ENCODE measurements at places on chromosomes 12 and 14. TPM values are rescaled to one million over a fixed set of nuclear protein-coding genes. Genes with fewer than 3 reads are reported as not detected.

DNA sequence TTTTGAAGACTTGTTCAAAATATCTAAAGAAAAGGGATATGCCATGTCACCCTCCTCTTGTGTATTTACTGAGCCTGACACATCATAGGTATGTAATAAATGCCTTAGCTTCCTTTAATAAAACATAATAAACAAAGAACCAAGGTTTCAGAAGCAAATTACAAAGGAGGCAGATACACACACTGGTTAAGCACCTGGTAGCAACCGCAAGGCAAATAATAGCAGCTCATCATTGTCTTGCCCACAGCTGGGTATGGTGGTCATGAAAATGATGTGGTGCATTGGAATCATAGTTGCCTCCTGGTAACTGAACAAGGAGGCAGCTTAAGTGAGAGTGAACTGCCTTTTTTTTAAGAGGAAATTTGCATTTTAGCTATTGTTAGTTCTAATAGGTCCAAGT lies 39.0 kb downstream of the PAX9 start:
- no peak overlapping the region for H3K4me3 ChIP-seq
- H3K4me1 ChIP-seq: no peaks in the 10 kb centered on the region
- no peak overlapping the region for H3K27ac ChIP-seq
- DNase-seq: no peak
- H3K36me3 ChIP-seq: no peaks in the 10 kb centered on the region

GRCh38 chr14:99757331-99758070 lies 35.7 kb upstream of the EML1 start:
- peaks cover 4% of the 10 kb centered on the region for H3K4me1 ChIP-seq
- DNase-seq: no peak
- no peak overlapping the region for H3K27ac ChIP-seq
- no peaks in the 10 kb centered on the region for H3K36me3 ChIP-seq
- no peak overlapping the region for H3K4me3 ChIP-seq

- H3K4me3 ChIP-seq: no peak overlapping the region
- no peaks in the 10 kb centered on the region for H3K27me3 ChIP-seq
- no peaks in the 10 kb centered on the region for H3K36me3 ChIP-seq
- H3K27ac ChIP-seq: no peak overlapping the region
These were observed 180.2 kb upstream of the MYL2 start for GRCh38 chr12:111100554-111100953.

DNA sequence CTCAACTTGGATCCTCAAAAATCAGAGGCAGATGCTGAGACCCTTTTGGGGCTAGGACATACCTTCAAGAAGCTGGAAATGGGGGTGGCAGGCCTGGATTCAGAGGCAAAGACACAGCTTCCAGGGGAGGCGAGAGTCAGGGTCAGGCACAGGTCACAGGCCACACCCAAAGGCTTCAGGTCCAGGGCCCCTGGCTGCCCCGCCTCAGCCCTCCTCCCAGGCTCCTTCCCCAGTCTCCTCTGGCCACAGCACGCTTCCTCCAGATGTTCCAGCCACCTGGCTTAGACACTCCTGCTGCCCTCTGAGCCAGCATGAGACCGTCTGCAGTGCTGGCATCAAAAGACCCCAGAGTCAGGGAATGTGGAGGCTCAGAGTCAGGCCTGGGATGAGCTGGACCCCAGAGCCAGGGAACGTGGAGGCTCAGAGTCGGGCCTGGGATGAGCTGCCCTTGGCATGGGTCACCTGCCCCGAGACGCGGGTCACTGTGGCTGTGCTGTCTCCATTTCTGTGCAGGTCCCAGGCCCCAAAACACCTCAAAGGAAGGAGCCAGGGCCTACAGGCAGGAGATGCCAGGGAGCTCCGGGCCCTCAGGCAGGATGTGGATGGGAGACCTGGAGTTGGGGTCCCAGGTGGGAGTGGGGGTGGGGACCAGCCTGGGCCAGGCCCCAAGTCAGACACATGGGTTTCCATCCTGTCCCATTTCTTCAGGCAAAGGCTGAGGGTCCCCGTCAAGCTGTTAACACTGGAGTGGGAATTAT lies 58.9 kb downstream of the DIO3 start:
- no peaks in the 10 kb centered on the region for H3K4me1 ChIP-seq
- peaks cover 4% of the 10 kb centered on the region for H3K27me3 ChIP-seq
- no peak overlapping the region for H3K4me3 ChIP-seq
- no peaks in the 10 kb centered on the region for H3K36me3 ChIP-seq
- no peak overlapping the region for H3K27ac ChIP-seq

DNA sequence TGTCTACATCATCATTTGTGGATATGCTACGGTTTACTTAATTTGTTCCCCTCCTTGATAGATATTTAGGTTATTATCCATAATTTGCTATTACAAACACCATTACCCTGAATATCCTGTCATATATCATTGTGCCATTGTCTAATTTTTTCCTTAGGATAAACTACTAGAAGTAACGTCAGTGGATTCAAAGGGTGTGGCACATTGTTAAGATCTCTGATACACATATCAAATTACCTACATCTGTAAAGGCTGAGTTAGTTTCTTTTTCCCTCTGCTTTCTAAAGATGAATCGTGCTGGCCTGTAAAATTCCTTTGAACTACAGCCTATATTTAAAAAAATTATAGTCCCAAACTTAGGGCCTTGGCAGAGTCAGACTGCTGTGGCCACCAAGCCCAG lies 53.9 kb upstream of the STRN3 start:
- H3K36me3 ChIP-seq: peaks cover 8% of the 10 kb centered on the region
- no peak overlapping the region for H3K27ac ChIP-seq
- no peaks in the 10 kb centered on the region for H3K27me3 ChIP-seq
- H3K4me1 ChIP-seq: no peaks in the 10 kb centered on the region
- no peak overlapping the region for H3K4me3 ChIP-seq

DNA sequence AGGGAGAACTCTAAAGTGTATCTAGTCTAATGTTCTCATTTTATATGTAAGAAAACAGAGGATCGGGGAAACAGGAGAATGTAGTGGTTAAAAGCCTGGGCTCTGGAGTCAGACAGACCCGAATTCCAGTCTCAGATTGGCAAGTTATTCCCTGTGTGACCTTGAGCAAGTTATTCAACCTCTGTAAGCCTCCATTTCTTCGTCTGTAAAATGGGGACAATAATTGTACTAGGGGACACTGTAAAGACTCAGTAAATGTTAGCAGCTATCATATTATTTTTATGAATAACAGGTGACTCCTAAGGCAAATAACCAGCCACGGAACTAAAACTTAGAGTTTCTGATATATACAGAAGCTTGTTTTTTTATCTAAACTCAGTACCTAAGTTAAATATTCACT lies 152.1 kb downstream of the APAF1 start:
- no peaks in the 10 kb centered on the region for H3K4me1 ChIP-seq
- no peaks in the 10 kb centered on the region for H3K36me3 ChIP-seq
- DNase-seq: no peak
- peaks cover 6% of the 10 kb centered on the region for H3K27me3 ChIP-seq
- no peak overlapping the region for H3K4me3 ChIP-seq

- no peaks in the 10 kb centered on the region for H3K27me3 ChIP-seq
- no peak overlapping the region for H3K4me3 ChIP-seq
These were observed 192.6 kb downstream of the CHST11 start for GRCh38 chr12:104649217-104649824.

DNA sequence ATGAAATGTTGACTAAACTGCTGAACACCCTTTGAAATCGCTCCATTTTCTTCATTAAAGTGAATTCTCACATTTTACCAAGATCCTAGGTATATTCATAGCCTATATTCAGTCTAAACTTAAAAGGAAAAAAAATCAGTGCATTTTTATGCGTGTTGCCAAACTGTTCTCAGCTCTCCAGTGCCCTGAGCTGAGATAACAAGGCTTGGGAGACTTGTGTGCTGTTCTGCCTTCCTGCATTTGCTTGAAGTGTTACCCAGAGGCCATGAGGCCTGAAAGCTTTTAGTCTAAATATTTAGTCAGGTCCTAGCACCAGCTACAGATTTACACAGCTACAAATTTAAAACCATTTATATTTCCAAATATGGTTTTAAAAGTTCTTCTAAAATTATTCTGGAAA lies 8.6 kb upstream of the PALS1 start:
- H3K27me3 ChIP-seq: no peaks in the 10 kb centered on the region
- H3K36me3 ChIP-seq: no peaks in the 10 kb centered on the region
- H3K27ac ChIP-seq: no peak overlapping the region

- H3K36me3 ChIP-seq: no peaks in the 10 kb centered on the region
- DNase-seq: no peak
- H3K4me3 ChIP-seq: no peak overlapping the region
- no peaks in the 10 kb centered on the region for H3K27me3 ChIP-seq
- H3K4me1 ChIP-seq: no peaks in the 10 kb centered on the region
- H3K27ac ChIP-seq: no peak overlapping the region
These were observed 12.7 kb downstream of the MIPOL1 start for GRCh38 chr14:37210448-37210847.

DNA sequence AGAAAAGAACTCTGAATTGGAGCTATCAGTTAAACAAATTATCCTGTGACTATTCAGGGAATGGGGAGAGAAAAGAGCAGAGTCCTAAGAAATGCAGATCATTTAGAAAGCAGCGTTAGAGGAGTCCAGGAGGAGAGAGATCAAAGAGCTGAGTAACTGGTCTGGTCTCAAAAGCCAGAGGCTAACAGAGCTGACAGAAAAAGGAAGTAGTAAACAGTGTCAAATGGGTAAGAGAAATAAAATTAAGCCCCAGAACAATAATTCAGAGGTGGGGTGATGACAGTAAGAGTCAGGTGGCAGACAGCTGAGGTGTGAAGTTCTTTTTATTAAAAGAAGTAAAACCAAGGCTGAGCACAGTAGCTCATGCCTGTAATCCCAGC lies 19.3 kb downstream of the GXYLT1 start:
- H3K4me3 ChIP-seq: no peak overlapping the region
- H3K36me3 ChIP-seq: no peaks in the 10 kb centered on the region

DNA sequence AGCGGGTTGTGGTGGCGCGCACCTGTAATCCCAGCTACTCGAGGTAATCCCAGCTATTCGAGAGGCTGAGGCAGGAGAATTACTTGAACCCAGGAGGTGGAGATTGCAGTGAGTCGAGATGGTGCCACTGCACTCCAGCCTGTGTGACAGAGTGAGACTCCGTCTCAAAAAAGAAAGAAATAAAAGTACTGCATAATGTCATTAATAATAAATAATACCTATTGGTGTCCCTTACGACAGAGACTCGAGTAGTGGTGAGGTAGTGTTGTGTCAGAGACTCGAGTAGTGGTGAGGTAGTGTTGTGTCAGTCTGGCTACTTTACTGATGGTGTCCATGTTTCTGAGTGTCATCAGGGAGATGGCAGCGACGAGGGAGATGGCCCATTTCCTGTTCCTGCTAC lies 1.3 kb downstream of the GLS2 start:
- H3K27me3 ChIP-seq: peaks cover 27% of the 10 kb centered on the region
- no peak overlapping the region for H3K27ac ChIP-seq
- peaks cover 16% of the 10 kb centered on the region for H3K4me1 ChIP-seq

- H3K4me3 ChIP-seq: no peak overlapping the region
- H3K36me3 ChIP-seq: no peaks in the 10 kb centered on the region
- no peaks in the 10 kb centered on the region for H3K4me1 ChIP-seq
- no peak for DNase-seq
These were observed 153.2 kb downstream of the CCER1 start for GRCh38 chr12:90801776-90802175.

- no peaks in the 10 kb centered on the region for H3K36me3 ChIP-seq
- H3K4me1 ChIP-seq: no peaks in the 10 kb centered on the region
- H3K27me3 ChIP-seq: peaks cover 6% of the 10 kb centered on the region
- H3K4me3 ChIP-seq: no peak overlapping the region
These were observed 22.8 kb upstream of the ACTR10 start for GRCh38 chr14:58177125-58177524.

- H3K36me3 ChIP-seq: no peaks in the 10 kb centered on the region
- peak overlapping the region; percentile 83 for H3K27ac ChIP-seq
- peak overlapping the region; percentile 49 for H3K4me3 ChIP-seq
These were observed 27.1 kb upstream of the MANSC4 start for GRCh38 chr12:27807063-27807703.

DNA sequence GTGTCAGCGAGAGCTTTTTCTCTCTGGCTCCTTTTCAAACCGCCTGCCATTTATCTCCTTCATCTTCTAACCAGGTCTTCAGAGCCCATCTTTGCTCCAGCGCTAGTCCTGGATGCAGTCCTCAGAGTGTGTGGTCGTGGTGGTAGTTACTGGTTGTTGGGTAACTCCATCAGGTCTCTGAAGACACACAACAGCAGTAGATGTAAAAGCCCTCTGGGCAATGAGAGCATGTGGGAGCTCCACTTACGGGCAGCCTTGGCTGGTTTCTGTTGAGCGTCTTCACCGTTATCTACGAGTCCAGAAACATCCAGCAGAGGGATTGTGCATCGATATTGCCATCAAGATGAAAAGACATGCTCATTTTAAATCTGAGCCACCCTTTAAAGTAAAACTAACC lies 61.2 kb downstream of the FBXL14 start:
- H3K27me3 ChIP-seq: peaks cover 69% of the 10 kb centered on the region
- no peaks in the 10 kb centered on the region for H3K36me3 ChIP-seq
- peak overlapping the region; percentile 62 for H3K4me3 ChIP-seq
- peaks cover 32% of the 10 kb centered on the region for H3K4me1 ChIP-seq
- no peak overlapping the region for H3K27ac ChIP-seq

GRCh38 chr14:88417594-88417993 lies 32.1 kb downstream of the SPATA7 start:
- no peaks in the 10 kb centered on the region for H3K4me1 ChIP-seq
- DNase-seq: no peak
- peaks cover 31% of the 10 kb centered on the region for H3K36me3 ChIP-seq
- H3K4me3 ChIP-seq: no peak overlapping the region

- no peaks in the 10 kb centered on the region for H3K4me1 ChIP-seq
- no peak overlapping the region for H3K27ac ChIP-seq
- H3K4me3 ChIP-seq: no peak overlapping the region
- DNase-seq: peak; percentile 44
- peaks cover 4% of the 10 kb centered on the region for H3K27me3 ChIP-seq
- H3K36me3 ChIP-seq: no peaks in the 10 kb centered on the region
These were observed 468.3 kb downstream of the AACS start for GRCh38 chr12:125533434-125534029.

GRCh38 chr12:130847112-130847511 lies 8.1 kb upstream of the STX2 start:
- no peak for DNase-seq
- H3K27me3 ChIP-seq: no peaks in the 10 kb centered on the region
- H3K4me1 ChIP-seq: peaks cover 1% of the 10 kb centered on the region

GRCh38 chr14:28629328-28630004 lies 137.1 kb upstream of the FOXG1 start:
- DNase-seq: no peak
- no peak overlapping the region for H3K27ac ChIP-seq
- no peaks in the 10 kb centered on the region for H3K4me1 ChIP-seq
- H3K27me3 ChIP-seq: no peaks in the 10 kb centered on the region
- H3K4me3 ChIP-seq: no peak overlapping the region
- no peaks in the 10 kb centered on the region for H3K36me3 ChIP-seq

GRCh38 chr12:54036620-54037359 lies 3.9 kb downstream of the HOXC5 start:
- peaks cover 10% of the 10 kb centered on the region for H3K4me1 ChIP-seq
- no peaks in the 10 kb centered on the region for H3K36me3 ChIP-seq
- H3K4me3 ChIP-seq: no peak overlapping the region
- H3K27me3 ChIP-seq: peaks cover 66% of the 10 kb centered on the region

- no peak overlapping the region for H3K27ac ChIP-seq
- H3K4me1 ChIP-seq: no peaks in the 10 kb centered on the region
- no peaks in the 10 kb centered on the region for H3K27me3 ChIP-seq
- no peaks in the 10 kb centered on the region for H3K36me3 ChIP-seq
These were observed 246.6 kb downstream of the TMEM132D start for GRCh38 chr12:129657179-129657578.

Gene HOXC12
- total RNA-seq: not detected

Gene GNG2
- 174 TPM for total RNA-seq

Gene TAS2R10
- total RNA-seq: not detected

Gene NGDN
- total RNA-seq: 57.4 TPM

Gene RBM25
- total RNA-seq: 104 TPM

Gene RPL10L
- total RNA-seq: not detected

Gene NPFF
- not detected for total RNA-seq
